Fibroblast of skin of left biceps (primary cell): ENCODE measurements at places on chromosomes 7 and 10.

DNA sequence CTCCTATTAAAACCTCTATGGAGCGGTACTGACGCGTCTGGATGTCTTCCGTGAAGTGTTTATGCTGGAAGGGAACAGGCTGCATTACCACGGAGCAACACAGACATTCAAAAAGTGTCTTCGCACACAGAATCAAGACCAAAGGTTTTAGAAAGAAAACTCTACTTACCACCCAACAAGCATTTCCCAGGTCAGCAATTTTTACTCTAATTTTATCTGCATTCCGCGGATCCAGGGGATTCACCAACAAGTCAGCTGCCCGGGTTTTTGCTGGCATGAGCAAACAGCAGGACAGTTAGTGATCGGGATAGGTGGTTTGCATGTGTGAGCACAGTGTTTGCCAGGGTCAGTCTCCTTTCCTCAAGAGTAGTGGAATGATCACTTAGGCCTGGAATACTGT lies 118.8 kb downstream of the KMT2E start:
- no peak for DNase-seq

DNA sequence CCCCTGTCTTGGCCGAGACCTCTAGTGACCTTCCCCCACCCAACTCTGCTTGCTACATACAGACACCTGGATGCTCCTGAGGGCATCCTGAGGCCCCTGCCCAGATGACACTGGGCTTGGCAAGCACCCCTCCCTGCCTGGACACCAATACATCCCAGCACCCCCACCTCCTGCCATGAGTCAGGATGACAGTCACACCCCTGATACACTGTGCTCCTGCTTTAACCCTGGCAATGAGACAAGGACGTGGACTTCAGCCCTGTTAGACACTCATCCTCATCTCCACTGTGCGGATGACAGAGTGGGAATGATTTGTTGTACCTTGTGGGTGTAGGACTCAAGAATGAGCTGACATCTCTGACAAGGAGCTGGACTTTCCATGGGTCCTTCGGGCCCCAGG lies 186.3 kb upstream of the ADCY1 start:
- DNase-seq = no peak

DNA sequence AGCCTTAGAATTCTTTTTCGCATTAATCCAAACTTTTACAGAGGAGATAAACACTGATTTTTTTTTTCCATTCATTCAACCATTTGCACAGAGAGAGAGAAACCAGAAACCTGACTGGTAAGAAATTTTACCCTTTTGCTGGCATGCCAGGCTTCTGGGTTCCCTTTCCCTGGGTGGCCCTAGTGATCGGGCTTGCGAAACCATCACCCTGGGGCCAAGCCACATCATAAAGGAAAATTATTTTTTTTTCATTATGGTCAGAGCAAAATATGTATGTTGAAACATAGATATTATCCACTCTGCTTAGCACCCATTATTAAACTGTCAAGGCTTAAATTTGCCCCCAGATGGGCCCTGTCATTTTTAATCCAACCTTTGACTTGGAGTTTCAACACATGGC lies 55.4 kb upstream of the INHBA start:
- no peak for DNase-seq

DNA sequence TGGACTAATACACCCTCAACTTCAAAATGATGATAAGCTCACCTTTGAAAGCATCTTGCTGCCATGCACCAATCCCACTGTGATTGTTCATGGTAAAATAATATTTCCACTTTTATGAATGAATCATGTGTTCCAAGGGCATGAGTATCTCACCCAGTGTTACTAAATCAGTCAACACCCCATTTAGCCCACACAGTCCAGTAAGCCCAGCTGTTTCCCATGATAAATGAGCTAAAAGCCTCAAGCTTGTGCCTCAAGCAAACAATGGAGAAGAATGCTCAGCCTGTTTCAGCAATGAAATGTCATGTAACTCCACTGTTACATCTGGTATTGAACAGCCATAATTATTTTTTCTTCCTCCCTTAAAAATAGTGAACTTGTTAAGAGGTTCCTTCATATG lies 442.5 kb downstream of the XPNPEP1 start:
- no peak for DNase-seq

DNA sequence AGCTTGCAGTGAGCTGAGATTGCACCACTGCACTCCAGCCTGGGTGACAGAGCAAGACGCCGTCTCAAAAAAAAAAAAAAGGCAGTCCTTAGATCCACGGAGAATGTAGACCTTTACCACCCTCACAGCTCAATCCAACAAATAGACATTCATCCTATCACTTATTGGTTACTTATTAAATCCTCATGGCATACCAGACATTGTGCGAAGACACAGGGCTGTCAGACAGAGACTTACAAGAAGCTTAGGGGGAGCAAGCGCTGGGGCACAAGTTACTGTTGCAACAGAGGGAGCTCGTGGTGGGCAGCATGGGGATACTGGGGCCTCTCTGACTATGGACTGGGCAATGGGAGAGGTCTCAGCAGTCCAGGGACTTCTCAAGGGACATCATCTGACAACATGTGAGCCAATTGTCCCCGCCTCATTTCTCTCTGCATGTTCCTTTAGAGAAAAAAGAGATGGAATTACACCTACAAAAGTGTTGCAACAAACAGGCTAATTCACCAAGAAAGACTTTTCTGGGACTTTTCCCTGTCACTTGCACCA lies 82.8 kb upstream of the TNS3 start:
- no peak for DNase-seq

DNA sequence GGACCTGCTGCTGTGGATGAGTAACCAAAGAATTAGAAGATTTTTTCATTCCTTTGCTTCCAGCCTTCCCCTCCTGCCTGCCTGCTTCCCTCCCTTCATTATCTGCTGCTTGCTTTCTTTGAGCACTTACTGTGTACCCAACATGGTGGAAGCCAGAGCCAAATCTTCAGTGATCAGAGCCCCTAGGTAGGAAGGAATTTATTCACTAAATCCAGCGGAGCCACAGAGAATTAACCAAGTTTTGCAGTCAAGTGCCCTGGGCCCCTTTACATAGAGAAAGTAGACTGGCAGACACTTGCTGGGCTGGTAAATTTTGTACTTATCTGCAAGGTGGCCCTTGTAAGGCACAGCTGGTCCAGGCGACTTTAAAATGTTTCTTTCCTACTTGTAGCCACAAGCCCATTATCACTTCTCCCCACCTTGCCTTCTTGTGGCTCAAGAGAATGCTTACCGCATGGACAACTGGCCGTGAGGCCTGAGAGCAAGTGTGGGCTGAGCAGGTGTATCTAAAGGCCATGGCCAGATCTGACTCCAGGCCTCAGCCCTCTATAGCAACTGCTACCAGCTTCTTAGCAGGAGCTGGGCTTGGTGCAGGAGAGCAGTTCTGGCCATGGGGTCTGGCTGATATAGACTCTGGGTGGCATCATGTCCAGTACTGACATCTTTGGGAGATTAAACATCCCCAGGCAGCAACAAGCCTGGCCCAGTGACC lies 11.1 kb downstream of the UNC5B start:
- DNase-seq = no peak

- no peak for DNase-seq
These were observed 14.1 kb downstream of the BRI3 start for GRCh38 chr7:98295467-98296192.

GRCh38 chr7:29115753-29116152 lies 30.6 kb downstream of the CPVL start:
- DNase-seq = no peak

GRCh38 chr7:111833466-111833865 lies 271.2 kb upstream of the IMMP2L start:
- DNase-seq = peak; percentile 23

GRCh38 chr7:89554209-89554608 lies 600.1 kb upstream of the STEAP1 start:
- no peak for DNase-seq

DNA sequence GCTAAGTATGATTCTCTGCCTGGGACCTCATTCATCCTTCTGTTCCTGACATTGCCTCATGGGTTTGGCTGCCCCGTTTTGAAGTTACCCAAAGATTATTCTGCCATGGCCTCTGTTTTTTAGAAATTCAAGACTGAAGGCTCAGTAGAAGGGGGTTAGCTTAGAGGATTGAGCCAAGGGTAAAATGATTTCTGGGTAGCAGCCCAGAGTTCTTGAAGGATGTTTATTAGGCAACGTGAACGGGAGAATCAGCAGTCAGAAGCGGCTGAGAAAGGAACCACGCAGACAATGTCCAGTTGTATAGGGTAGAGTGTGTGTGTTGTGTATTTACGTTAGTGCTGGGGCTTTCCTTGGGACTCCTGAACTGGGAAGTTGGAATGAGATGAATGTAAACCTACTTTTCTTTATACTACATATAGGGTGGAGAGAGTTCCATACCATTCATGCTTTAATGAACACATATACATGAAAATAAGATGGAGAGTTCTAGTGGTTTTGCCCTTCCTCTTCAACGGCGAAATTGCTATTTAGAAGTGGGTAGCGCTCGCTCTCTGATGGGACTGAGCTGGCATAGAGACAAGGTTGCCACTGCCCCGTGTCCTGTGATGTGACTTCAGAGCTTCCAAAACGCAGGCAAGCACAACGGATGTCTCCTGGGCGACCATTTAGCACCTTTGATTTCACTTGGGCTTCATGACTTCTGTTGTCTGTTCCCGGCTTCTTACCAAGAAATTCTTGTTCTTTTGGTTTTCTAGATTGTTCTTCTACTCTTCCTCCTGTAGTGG lies 35.0 kb upstream of the IL15RA start:
- no peak for DNase-seq

GRCh38 chr10:24722131-24722675 lies 1.5 kb downstream of the ARHGAP21 start:
- DNase-seq = no peak

DNA sequence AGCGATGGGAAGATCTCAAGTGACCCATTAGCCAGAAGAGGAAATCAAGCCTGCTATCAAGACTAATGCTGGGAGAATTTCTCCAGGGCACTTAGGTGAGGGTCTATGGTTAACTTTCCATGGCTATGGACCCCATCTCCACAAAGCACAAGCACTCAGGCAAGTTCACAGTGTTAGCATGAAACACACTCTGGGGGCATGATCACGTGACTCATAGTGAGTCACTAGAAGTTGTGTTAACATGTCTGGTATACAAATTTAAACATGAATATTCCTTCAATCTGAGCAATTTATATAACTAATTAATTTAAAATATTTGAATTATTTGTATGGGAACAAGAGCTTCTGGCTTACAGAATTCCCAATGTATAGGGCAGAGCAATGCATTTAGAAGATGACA lies 131.8 kb downstream of the FAM204A start:
- no peak for DNase-seq

- DNase-seq = no peak
These were observed 212.4 kb downstream of the CCSER2 start for GRCh38 chr10:84540617-84541288.

DNA sequence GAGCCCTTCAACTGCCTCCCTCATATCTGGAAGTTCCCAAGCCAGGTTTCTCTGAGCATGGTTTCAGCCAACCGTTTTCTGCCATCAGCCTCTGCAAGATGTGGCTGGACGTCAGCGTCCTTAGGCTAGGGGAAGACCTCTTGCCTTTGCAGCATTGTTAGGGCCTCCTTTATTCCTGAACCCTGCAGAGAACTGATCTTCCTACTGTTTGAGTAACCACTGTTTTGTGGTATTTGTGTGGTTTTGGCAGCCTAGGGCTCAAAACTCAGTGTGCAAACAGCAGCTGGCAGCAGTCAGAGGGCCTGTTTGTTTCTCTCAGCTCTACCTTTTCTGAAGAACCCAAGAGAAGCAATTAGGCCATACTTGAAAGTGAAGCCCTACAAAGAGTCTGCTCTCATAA lies 83.4 kb upstream of the SEMA3E start:
- DNase-seq = no peak

DNA sequence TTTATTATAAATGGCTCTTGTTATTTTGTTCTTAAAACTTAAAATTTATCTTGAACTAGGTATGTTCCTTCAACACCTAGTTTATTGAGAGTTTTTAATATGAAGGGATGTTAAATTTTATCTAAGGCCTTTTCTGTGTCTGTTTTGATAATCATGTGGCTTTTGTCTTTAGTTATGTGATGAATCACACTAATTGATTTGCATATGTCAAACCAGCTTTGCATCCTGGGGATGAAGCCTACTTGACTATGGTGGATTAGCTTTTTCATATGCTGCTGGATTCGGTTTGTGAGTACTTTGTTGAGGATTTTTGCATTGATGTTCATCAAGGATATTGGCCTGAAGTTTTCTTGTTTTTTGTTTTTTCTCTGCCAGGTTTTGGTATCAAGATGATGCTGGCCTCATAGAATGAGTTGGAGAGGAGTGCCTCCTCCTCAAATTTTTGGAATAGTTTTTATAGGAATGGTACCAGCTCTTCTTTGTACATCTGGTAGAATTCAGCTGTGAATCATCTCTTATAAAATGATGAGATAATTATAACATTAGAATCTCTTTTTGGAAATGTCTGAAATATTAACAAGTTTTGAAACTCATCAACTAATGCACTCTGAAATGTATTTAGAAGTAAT lies 78.7 kb upstream of the AGR3 start:
- no peak for DNase-seq

DNA sequence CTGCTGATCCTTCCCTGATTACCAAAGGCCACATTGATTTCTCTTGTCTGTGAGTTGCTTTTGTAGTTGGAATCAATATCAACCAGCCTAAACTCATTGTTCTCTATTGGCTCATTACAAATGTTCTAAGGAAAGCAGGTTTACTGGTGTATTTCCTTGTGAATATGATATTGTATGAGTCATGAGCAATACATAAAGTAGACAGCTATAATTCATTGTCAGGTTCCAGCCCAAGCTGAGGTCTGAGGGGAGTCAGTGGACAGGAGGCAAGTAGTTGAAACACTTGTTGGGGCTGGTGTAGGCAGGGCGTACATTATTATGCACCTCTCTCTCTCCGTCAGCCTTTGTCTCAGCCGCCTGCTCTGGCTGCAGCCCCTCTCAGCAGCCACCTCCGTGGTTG lies 451.7 kb downstream of the IPMK start:
- DNase-seq = no peak

DNA sequence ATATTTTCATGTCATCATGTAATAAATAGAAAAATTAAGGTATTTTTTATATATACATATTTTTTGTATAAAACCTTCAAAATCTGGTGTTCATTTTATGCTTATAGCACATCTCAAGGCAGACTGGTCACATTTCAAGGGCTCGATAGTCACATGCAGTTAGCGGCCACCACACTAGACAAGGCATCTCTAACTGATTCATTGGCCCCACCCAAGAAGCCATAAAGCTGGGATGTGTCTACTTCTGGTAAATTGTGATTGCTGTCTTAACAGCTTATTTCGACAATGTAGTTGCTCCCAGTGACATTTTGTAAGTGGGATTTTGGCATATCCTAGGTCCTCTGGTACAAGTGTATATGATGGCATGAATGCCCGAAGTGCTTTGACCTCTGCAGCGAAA lies 168.7 kb downstream of the FRMD4A start:
- DNase-seq = no peak

- peak; percentile 17 for DNase-seq
These were observed 54.1 kb upstream of the CYP26C1 start for GRCh38 chr10:93006435-93007039.

DNA sequence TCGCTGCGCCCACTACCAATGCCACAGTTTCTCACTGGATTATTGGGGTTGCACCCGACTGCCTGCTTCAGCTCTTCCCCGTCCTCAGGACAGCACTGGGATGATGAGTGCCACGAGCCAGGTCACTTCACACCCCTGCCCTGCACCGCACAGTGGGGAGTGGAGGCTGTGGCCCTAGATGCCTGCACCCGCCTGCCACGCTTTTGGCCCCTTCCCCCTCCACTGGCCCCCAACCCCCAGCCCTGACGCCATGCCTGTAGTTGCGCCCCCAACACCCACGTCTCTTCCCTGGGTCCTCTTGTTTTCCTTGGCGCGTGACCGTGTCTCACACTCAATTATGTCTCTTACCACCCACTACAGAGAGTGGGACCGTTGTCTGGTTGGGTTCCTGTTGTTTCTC lies 134.3 kb downstream of the VIPR2 start:
- DNase-seq = no peak
